ENCODE measurements at places on chromosomes 12 and 14.
A peak's percentile ranks its signal among the peaks of the same experiment; 100 is the strongest.

DNA sequence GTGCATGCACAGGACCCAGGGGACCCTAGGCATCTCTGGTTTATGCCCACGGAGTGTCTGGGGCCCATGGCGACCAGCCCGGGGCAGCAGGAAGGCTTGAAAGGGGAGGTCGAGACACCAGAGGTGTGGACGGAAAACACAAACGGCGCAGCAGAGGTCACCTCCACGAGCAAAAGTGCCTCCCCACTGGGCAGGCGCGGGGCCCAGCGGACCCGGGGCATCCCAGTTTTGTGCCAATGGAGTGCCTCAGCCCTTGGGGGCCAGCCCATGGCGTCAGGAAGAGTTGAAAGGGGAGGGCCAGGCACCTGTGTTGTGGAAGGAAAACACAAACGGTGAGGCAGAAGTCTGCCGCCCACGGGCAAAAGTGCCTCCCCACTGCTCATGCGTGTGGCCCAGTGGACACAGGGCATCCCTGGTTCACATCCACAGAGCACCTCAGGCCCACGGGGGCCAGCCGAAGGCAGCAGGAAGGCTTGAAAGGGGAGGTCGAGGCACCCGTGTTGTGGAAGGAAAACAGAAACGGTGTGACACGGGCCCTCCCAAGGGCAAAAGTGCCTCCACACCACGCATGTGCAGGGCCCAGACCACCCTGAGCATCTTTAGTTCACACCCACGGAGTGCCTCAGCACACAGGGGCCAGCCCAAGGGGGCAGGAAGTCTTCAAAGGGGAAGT, 378.8 kb downstream of the ALG10 start:
- no peak for DNase-seq

GRCh38 chr12:3157581-3158323, 80.6 kb downstream of the TSPAN9 start:
- no peak for DNase-seq

- DNase-seq = no peak
Observed at GRCh38 chr12:112418273-112418607, 507 bp upstream of the PTPN11 start.

DNA sequence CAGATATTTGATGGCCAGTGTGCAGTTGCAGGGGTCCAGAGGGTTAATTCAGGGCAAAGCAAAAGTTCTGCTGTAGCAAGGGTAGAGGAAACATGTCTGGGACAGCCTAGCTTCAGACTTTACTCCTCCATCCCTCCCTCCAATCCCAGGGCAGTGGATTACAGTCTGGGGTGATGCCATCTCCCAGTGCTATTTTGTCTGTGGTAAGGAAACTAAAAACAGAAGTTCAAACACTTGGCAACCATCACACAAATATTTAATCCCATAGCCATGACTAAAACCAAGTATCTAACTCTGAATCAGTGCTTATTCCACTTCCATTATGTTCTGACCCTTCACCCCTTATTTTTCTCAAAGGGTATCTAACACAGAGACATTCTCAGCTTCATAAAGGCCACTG, 61.8 kb downstream of the PIK3C2G start:
- no peak for DNase-seq

DNA sequence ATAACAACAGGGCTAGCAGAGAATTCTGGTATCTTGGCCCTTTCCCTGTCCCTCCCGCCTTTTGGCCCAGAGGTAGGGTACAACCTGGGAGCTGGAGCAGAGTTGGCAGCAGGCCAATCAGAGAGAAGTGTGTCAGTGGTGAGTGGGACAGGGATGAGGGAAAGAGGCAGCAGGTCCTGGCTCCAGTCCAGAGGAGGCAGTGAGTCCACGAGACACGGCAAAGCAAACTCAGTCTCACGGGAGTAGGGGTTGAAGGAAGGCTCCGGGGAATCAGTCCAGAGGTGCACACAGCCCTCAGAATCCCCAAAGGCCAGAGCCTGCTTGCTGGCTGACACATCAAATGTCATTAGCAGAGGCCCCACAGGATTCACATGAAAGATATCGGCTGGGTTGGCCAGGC, 7.3 kb downstream of the PAN2 start:
- DNase-seq = no peak

DNA sequence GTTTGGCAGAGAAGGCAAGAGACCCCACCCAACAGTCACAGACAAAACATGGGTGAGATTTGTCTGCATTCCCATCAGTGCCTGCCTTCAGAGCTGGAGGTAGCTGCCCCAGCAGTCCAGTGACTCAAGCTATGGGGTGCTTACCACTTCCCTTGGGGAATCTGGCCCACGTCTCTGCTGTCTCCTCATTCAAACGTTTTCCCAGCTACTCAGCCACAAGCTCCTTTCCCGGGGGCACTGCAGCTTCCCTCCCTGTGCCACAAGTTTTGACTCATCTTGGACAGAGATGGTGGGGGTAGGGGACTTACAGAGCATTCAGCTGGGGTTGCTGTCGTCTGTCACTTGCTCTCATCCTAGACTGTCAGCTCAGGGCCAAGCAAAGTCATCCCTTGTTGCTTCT, 66.6 kb downstream of the FBXL14 start:
- no peak for DNase-seq

DNA sequence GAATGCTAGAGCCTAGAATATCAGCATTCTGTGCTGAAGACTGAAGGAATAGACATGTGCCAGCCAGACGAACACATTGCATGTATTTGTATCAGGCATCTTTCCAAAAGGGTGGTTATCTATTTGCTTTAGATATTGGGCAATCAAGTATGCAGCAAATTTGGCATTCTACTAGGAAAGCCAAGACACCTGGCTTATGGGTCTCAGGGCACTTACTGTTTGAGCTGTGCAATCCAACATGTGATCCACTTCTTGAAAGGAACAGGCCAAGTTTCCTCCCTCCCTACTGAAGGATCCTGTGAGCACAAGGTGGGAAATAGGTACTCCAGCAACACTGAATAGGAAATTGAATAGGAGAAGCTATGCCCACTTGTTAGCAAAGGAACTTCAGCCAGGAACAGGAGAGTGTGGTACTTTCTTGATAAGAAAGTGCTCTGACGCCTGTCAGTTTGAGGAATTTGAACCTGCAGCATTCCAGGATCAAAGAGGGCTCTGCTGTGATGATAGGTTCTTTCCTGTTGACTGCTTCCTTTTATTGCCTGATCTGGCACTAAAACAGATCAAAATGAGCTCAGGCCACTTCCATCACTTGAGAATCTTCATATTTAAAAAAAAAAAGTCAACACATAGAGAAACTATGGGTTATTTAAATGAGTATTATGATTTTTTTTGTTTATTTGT, 20.6 kb downstream of the OR6S1 start:
- no peak for DNase-seq

- no peak for DNase-seq
Observed at GRCh38 chr12:3728686-3729085, 24.2 kb downstream of the CRACR2A start.

- no peak for DNase-seq
Observed at GRCh38 chr12:46490635-46491034, 118.1 kb upstream of the SLC38A2 start.

- DNase-seq = peak; percentile 90
Observed at GRCh38 chr12:4320853-4321701, at the start of gene TIGAR. TIGAR (plus strand) TSS chr12:4321213; CDS start chr12:4321272, 59 bp downstream.

- no peak for DNase-seq
Observed at GRCh38 chr12:120252071-120252906, 13.2 kb downstream of the PXN start.

DNA sequence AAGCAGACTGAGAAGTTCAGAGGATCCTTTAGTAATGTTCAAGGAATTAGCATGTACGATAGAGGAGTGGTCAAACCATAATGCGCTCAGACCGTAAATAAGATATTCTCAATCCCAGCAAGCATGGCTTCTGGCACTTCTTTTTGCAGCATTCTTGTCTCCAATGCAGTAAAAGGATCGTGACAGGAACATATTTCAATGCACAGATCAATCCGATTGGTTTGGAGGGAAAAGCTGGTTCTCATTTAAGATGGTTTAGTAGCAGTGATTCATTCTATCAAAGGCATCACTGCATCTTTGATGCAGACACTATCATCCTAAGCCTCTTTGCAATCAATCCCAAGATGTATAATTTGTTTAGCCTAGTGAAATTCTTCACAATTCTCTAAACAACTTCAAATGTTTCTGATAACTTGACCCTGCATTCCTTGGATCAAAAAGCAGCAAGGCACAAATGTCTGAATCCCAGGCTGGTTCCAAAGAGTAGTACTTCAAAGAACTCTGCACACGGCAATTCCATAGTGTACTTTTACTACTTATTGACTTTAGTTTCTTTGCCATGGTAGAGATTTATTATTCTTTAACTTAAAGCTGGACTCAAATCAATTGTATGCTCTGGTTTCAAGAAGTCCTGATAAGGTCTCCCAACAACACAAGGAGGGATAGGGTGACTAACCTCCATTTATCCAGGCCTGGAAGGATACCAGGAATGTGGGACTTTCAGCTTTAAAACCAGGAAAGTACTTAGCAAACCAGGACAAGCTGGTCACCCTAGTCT, 96.8 kb upstream of the MDM1 start:
- DNase-seq = no peak

- DNase-seq = no peak
Observed at GRCh38 chr12:25866586-25867378, 91.7 kb upstream of the RASSF8 start.

Measured in kidney capillary endothelial cell (primary cell).